ENCODE measurements at places on chromosomes 1 and 21. TPM values are rescaled to one million over a fixed set of nuclear protein-coding genes. Genes with fewer than 3 reads are reported as not detected.
A peak's percentile ranks its signal among the peaks of the same experiment; 100 is the strongest.

The FAM72A gene
- 8.8 TPM for total RNA-seq

DNA sequence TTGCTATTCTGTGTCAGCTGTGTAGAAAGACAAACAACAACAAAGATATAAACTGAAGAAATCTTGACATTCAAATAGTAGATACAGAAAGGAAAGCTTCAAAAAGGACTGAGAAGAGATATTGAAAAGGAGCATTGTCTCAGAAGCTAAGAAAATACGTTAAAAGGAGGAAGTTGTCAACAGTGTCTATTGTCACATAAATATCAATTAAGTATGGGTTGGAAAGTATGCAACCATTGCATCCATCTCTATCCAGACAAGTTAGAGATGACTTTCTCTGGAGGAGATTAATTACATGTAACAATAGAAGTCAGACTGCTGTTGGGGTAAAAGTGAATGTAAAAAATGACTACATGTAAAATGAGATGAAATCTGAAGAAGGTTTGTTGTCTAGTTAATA is 29.7 kb upstream of the BRINP3 start:
- no peak for DNase-seq

DNA sequence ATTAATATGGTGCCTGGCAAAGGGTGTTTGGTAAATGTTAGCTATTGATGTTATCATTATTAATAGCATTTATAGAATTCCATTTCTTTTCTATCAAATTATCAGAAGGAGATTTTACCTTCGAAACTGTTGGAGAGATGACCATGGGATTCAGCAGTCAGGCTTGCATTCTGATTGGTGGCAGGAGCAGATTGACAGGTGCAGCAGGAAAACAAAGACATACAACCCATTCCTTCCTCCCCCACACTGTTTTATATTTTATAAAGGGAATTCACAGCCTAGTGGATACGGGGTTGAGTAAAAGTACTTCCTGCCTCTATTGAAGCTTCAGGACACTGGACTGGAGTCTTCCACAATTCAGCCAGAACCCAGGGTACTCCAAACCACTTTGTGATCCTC is 55.1 kb upstream of the SYT14 start:
- DNase-seq = no peak

The RNF186 gene
- not detected for total RNA-seq

- DNase-seq = no peak
Measured at GRCh38 chr1:209927466-209927865, 10.6 kb upstream of the SYT14 start.

DNA sequence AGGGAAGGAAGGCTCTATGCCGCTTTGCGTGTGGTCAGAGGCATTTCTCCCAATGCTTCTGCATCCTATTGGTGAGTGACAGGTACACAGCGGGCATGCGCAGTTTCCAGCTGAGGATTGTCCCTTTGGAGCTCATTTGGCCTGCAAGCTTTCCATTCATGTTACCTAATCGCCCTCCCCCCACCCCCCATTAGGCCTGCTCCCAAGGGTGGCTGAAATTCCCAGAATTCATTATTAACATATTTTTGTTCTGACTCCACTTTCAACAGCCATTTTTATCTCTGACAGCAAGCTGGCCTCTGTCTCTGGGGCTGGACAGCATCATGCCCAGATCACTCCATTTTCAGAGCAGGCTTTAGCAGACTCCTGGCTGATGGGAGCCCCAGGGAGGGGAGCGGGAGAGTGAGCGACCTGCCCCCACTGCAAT is 25.6 kb downstream of the MIS18A start:
- peak; percentile 64 for DNase-seq

DNA sequence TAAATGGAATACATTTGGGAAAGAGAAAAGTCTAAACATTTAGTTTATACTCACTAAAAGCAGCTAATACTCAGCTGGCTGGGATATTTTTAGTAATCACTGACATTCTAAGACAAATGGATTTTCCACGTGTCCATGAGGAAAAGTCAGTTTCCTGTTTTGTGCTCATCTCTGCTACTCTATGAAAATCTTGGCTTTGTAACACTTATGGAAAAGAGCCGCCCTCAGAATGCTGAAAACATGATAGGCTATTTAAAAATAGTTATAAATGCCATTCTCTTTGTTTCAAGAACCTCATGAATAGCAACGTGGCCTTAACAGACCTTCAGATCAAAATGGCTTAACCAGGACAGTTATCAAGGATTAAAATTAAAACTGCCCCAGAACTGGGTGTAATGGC is 29.9 kb downstream of the MRAP start:
- peak; percentile 76 for DNase-seq

The NBPF6 gene
- not detected for total RNA-seq

GRCh38 chr21:17729455-17729854 is 89.7 kb downstream of the C21orf91 start:
- DNase-seq = no peak

The CCDC185 gene
- total RNA-seq = not detected

- DNase-seq = no peak
Measured at GRCh38 chr1:165134431-165134830, 222.1 kb downstream of the LMX1A start.

All from astrocyte (in vitro differentiated cells and primary cell).